SK-MEL-5 (cell line): ENCODE measurements at places on chromosomes 7 and 10.

DNA sequence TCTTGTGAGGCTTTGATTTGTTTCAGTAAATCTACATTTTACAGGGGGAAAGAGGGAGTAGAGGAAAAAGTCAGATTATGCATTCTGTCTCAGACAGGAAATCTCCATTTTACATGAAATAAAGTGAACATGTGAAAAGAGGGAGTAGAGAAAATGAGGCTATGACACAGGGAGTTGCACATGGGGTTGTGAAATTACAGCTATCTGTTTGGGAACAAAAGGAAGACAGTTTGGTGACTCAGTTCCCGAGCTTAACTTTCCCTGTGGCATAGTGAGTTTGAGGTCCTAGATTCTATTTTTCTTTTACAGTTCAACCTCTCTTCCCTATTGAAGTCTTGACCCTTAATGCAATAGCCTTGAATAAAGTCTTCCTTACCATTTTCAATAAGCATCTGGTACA, 63.2 kb upstream of the AGR3 start:
- no peak for DNase-seq

DNA sequence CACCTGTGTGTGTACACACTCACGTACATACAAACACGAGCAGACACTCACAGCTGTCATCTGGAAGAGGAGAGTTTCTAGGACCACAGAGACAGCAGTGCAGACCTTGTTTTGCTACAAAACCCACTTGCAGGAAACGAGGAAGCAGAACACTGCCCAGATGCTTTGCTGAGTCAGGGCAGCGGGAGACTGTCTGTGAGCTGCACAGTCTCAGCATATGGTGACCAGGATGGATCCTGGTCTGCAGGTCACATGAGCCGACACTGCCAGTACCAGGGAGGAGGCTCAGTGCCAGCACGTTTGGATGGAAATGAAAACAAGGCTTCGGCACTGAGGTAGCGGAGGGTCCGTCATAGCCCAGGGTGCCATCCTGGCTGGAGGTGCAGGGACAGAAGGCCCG, 117.6 kb upstream of the DPP6 start:
- no peak for DNase-seq

GRCh38 chr10:130226012-130226411, 89.8 kb downstream of the GLRX3 start:
- no peak for DNase-seq

- no peak for DNase-seq
Measured at GRCh38 chr7:101562531-101563197, 66.4 kb downstream of the MYL10 start.

DNA sequence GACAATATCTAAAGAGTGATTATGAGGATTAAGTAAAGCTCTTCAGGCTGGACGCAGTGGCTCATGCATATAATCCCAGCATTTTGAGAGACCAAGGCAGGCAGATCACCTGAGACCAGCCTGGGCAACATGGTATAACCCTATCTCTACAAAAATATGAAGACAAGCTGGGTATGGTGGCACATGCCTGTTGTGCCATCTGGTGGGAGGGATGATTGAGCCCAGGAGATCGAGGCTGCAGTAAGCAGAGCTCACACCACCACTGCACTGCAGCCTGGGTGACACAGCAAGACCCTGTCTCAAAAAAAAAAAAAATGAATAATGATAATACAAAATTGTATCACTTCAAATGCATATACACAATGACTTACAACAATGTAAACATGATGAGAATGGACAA, 195.6 kb upstream of the AUTS2 start:
- DNase-seq: no peak
